Activated CD4-positive, alpha-beta T cell treated with anti-CD3 and anti-CD28 coated beads, Interleukin-2, amount 50 U/mL, for 4 hours (primary cell): ENCODE measurements at places on chromosomes 1 and 21.
A peak's percentile ranks its signal among the peaks of the same experiment; 100 is the strongest.

DNA sequence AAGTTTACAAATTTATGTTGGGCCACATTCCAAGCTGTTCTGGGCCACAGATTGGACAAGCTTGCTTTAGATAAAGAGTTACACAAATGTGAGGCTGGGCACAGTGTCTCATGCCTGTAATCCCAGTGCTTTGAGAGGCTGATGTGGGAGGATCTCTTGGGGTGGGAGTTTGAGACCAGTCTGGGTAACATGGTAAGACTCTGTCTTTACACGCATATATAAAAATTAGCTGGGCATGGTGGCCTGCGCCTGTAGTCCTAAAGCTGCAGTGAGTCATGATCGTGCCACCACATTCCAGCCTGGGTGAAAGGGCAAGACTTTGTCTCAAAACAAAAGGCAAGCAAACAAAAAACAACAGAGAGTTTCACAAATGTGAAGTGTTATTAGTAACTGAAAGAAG, 5.9 kb upstream of the VCAM1 start:
- DNase-seq = no peak

DNA sequence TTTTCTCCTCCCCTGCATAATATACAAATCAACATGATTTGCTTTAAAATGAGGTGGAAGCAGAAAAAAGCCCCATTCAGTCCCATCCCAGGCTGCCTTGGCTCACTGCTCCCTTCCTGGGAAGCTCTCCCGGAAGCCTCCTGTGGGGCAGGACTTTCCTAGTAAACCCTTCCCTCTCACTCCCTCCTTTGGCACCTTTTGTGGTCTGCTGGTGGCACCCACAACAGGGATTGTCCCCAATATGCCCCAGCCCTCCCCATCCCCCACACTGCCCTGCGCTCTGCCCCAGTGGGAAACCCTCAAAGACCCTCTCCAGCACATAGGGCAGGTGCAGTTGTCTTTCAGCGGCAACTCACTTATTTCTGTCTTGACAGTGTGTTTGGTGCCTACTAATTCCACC, 1.8 kb upstream of the TMPRSS2 start:
- no peak for DNase-seq

DNA sequence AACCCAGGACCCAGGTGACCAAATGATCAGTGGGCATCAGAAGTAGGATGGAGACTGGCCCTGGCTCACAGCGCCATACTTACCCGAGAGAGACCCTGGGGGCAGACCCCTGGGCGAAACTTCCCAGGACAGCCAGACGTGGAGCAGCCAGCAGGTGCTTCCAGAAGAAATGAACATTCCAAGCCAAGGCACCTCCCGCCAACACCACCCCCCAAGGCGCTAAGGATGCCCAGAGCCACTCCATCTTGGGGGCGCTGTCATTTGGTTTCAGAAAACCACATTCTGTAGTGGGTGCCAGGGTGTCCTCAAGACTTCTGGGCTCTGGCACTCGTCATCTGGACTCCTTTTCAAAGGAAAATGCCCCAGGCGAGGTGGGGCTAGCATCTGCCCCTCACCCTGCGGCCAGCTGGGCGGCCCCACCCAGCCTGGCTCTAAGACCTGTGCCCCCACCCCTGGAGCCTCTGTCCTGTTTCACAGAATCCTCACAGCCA, 98.8 kb downstream of the RIPK4 start:
- no peak for DNase-seq

DNA sequence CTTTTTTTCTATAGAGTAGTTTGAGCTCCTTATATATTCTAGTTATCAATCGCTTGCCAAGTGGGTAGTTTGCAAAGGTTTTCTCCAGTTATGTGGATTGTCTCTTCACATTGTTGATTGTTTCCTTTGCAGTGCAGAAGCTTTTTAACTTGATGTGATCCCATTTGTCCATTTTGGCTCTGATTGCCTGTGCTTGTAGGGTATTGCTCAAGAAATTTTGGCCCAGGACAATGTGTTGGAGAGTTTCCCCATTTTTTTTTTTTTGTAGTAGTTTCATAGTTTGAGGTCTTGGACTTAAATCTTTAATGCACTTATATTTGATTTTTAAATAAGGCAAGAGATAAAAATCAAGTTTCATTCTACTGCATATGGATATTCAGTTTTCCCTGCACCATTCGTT, 774.8 kb upstream of the ADAMTS5 start:
- DNase-seq = no peak

GRCh38 chr1:218964471-218965185, 209.1 kb upstream of the LYPLAL1 start:
- no peak for DNase-seq

DNA sequence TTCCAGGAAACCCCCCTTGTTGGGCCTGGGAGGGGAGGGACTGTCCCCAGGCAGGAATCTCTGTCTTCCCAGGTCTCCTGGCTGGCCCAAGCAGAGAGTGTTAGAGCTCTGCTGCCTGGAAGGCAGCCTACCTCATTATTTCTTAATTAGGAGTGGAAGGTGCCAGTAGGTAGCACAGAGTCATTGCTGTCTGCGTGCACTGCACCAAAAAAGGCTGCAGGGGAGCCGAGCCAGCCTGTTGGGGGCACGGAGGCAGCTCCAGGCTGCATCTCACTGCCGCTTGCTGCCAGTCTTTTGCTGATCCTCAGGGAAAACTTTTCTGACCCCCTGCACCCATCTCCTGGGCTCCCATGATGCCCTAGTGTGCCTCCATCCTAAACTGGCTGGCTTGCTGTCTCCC, 58.1 kb downstream of the LRRN2 start:
- DNase-seq = no peak

DNA sequence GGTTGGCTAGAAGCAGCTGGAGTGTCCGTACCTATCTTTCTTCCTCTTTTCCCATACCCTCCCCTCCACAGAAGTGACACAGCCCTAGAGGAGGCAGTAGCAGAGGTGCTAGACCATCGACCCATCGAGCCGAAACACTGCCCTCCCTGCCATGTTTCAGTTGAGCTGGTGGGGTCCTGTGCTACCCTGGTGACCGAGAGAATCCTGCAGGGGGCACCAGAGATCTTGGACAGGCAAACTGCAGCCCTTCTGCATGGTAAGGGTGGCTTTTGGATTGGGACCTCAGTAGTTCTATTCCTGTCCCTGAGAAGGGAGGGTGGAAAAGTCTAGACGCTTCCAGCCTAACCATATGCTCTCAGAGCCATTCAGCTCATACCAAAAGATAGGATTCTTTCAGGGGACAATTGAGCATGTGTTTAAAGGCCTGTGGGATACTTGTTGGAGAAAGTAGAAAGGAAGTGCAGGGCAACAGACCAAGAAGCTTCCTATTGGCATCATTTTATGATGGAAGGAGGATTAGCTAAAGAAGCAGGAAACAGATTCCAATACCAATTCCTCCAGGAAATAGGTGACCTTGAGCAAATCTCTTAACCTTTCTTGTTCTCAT, 11.7 kb upstream of the BNIPL start:
- DNase-seq = peak; percentile 85

DNA sequence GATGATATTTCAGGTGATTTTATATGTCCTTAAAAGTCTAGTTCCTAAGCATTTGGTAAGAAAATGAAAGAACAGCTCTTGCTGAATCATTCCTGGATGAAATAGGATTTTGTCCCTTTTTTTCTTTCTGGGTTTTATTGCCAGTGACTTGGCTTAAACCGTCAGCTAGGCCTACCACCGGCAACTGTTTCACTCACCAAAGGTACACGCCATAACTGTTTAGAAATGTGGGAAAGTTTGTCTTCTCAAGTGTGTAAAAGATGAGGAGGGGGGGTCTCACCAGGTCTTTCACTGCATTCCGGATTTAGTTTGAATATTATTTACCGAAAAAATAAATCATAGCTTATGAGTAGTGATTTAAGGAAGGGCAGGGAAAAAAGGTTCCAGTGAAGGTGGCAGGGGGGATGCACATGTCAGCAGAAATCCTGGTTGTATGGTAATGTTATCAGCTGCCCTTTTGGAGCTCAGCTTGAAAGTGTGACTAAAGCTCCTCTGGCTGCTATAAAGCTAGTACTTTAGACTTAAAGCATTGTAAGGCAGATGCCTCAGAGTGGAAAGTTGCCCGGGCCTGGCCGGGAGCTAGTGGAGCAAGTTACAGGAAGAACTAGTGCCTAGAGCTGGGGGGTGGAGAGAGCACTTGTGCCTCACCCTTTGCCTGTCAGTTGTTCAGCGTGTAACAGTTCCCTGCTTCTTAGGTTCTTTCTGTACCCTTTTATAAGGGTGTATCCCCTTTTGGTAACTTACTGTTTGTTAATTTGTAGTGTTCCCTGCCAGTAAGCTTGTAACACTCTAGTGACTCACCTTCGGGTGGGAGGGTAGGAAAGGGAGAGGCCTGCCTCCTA, 3.1 kb downstream of the ATP1A1 start:
- DNase-seq = peak; percentile 45

- DNase-seq = no peak
These were observed 99.5 kb downstream of the RYR2 start for GRCh38 chr1:237141502-237141901.

- no peak for DNase-seq
These were observed 210.6 kb upstream of the IRF2BP2 start for GRCh38 chr1:234820597-234820996.

DNA sequence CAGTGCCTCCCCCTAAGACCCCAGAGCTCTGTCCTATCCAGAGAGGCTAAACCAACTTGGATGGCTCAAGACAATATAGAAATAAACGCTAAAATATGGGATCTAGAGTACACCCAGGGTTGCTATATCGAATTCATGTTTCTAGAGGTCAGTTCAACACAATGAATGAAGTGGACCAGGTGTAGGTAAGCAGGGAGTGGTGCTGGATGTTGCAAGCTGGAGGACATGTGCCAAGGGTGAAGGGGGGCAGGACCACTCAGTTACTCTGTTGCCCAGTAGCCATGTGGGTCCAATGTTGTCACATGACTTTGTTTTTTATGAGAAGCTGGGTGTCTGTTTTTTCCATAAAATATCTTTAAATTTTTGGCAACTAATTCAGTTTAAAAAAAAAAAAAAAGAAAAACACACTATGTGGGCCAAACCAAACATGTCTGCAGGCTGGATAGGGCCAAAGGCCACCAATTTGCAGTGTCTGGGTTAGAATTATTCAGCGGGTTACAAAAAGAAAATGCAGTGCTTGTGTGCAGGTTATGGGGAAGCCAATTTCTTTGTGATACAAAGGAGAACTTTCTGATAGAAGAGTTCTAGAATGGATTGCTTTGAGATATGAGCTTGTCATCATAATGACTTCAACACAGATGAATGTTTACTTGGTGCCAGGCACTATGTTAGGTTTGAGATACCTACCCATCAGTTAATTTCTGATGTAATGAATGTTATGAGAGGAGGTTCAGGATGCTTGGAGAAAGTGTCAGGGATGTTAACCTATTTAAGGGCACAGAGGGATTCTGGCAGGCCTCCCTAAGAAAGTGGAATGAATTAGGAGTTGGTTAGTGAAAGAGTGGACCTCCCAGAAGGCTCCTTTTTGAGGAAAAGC, 8.9 kb downstream of the CACHD1 start:
- no peak for DNase-seq

DNA sequence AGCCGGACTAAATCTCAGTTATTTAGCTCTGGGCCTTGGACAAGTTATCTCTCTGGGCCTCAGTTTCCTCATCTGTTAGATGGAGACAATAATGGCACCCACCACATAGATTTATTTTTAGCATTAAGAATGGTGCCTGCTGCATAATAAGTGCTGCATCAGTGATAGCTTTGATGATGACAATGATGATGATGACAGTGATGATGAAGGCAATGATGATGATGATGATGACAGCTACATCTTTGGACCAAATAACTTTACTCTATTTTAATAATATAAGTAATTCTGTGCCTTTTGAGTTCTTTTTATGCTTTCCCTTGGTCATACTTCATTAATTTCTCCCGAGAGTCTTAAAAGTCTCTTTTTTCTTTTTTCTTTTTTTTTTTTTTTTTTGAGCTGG, 143.4 kb downstream of the C1orf21 start:
- DNase-seq = no peak

- no peak for DNase-seq
These were observed 30.6 kb upstream of the TADA1 start for GRCh38 chr1:166906647-166907046.

DNA sequence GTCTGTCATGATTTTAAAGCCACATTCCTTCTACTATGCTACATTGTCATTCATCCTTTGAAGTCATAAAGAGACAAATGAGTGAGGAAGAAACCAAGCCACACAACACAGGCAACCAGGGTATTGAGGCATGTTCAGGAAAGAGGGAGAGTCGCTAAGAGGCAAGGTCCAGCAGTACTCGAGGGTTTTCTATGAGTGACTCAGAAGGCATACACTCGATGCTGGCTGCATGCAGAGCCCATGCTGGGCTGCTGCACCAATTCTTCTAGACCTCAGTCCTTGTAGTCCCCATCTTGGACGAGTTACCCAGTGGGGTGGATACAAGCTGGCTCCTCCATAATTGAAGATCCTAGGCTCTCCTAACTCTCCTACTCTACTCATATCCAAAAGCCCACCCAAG, 57.6 kb downstream of the OLFML2B start:
- no peak for DNase-seq

DNA sequence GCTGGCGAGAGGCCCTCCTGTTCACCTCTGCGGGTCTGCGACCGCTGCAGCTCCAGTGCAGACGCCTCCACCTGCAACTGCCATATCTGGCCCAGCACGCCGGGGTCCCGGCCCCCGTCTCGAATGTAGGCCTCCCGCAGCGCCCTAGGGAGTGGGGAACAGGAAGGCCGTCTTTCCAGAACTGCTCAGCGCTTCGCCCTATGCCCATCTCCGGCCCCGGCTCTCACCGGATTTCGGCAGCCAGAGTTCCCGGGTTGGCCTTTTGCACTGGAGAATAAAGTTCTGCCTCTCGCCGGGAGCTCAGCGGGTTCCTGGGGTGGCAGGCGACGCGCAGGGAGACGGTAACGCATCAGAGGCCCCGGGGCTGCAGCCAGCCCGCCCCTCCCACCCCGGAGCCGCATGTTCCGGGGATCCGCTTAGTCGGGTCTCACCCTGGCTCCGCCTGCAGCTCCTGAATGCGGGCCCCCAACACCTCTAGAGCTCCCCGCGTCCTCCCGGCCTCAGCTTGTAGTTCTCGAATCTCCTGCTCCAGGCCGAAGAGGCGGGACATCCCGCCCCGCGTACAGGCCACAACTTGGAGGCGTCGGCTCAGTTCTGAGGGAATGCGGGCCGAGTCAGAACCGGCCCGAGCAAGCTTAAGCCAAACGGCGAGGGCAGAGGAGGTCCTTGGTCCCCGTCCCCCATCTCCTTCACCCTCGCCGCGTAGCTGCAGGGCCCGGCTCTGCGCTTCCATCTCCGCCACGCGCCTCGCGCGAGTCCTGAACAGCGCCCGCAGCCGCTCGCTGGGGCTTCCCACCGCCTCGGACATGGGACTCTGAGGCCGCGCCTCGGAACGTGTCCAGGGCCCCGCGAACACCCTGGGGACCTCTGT, 1.1 kb downstream of the CCDC17 start:
- no peak for DNase-seq

DNA sequence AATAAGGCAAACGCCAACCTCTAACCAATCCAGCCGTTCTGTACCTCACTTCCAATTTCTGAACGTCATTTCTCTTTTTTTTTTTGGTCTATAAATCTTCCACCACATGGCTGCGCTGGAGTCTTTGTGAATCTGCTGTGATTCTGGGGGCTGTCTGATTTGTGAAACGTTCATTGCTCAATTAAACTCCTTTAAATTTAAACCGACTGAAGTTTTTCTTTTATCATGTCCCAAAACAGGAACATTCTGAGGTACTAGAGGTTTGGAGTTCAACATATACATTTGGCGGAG, 65.5 kb upstream of the BACH1 start:
- no peak for DNase-seq
